ENCODE measurements at places on chromosomes 12 and 14.
A peak's percentile ranks its signal among the peaks of the same experiment; 100 is the strongest.

DNA sequence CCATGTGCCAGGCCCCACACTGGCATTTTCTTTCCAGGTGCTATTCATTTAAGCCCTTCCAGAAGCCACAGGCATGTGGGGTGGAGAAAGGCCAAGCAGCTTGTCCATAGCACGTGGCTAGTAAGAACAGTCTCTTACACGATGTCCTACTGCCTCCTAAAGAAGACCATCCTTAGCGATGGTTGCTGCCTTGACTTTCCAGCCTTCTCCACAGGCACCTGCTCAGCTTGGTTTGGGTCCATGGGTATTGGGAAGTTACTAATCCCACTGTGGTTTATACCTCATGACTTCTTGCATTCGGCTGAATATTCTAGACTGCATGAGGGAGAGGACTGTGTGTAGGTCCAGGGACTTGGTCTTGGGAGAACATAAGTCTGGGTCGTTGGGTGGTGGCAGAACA is 49.2 kb downstream of the NINJ2 start:
- DNase-seq = no peak

DNA sequence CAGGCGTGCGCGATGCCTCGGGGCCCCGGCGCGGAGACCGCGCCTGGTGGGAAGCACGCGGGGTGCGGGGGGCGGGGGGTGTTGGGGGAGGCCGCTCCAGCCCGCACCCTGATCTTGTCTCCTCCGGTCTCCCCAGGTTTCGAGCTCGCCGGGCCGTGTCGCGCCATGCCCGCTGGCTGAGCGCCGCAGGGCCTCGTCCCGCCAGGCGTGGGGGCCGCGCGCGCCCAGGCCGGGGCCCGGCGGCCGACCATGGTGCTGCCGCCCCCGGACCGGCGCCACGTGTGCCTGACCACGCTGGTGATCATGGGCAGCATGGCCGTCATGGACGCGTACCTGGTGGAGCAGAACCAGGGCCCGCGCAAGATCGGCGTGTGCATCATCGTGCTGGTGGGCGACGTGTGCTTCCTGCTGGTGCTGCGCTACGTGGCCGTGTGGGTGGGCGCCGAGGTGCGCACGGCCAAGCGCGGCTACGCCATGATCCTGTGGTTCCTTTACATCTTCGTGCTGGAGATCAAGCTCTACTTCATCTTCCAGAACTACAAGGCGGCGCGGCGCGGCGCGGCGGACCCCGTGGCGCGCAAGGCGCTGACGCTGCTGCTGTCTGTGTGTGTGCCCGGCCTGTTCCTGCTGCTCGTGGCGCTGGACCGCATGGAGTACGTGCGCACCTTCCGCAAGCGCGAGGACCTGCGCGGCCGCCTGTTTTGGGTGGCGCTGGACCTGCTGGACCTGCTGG is 2.4 kb downstream of the TMEM121 start:
- no peak for DNase-seq

DNA sequence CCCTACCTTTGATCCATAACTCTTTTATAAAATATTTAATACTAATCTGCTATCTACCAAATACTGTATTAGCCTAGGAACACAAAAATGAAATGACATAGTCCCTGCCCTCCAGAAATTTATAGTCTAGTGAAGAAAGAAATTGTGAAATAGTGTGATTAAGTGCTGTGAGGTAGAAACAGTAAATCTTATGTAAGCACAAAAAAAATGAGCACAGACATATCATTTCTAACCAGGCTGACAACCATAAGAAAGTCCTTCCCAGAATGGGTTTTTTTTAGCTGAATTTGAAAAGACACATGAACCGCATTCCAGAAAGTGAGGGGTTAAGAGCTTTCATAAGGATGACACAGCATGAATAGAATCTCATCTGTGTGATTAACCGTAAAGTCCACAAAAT is 145.9 kb downstream of the SOX5 start:
- no peak for DNase-seq

- DNase-seq = no peak
Observed at GRCh38 chr14:22218728-22219127, 370.3 kb downstream of the DAD1 start.

DNA sequence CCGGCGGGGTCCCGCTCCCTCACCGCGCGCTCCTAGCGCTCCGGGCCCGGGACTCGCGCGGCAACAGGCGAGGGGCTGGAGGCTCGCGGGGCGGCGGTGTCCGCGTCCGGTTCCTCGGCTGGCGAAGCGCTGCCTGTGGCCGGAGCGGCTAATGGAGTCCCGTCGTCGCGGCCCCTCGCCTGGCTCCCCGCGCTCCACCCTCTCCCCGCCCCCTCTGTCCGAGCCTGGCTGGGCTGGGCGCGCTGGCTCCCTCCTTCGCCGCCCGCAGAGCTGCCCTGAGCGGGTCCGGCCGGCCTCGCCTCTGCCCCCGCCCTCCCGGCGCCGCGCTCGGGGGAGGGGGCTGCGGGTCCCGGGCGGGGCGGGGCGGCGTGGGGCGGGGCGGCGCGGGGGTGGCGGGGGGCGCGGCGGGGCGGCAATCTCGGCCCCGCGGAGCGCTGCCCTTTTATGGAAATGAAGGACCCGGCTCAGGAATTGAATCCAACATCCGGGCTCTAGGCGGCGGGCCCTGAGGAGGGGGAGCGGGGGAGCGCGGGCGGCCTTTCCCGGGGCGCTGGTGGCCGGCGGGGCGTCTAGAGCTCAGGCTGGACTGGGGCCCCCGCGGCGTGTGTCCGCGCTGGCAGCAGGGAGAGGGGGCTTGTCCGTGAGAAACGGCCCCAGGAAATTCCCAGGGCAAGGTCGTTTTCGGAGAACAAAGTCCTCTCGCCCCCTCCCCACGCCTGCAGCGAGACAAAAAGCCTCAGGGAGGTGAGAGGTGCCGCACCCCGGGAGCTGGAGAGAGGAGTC is at the start of gene FERMT2:
FERMT2 (minus strand) TSS at position 153 of the 783 bp plus-strand sequence. CDS start 482 bp downstream, outside the sequence.
- peak; percentile 92 for DNase-seq

Data from uterus (tissue), 4 donors.